ENCODE measurements at places on chromosomes 7 and 10. TPM values are rescaled to one million over a fixed set of nuclear protein-coding genes. Genes with fewer than 3 reads are reported as not detected.

Gene COL13A1
- 0.24 TPM for total RNA-seq

GRCh38 chr7:43439631-43440401 lies 143.1 kb upstream of the STK17A start:
- H3K27ac ChIP-seq, result no peak overlapping the region
- peak overlapping the region; percentile 16 for H3K4me3 ChIP-seq
- DNase-seq, result peak; percentile 74
- H3K4me1 ChIP-seq, result no peaks in the 10 kb centered on the region
- no peaks in the 10 kb centered on the region for H3K36me3 ChIP-seq

Gene SEMA3A
- total RNA-seq, result 24.3 TPM

Gene OPN1SW
- total RNA-seq, result not detected

Gene ADRB1
- 0.47 TPM for total RNA-seq

Gene FGFR2
- total RNA-seq, result 53.6 TPM
